Suppressor macrophage treated with lipopolysaccharide for 1 hour (primary cell): ENCODE measurements at places on chromosomes 12 and 14.

GRCh38 chr14:78697341-78697740, 527.2 kb downstream of the NRXN3 start:
- DNase-seq = peak; percentile 6

- no peak for DNase-seq
Measured at GRCh38 chr12:67937822-67938221, 51.4 kb upstream of the IFNG-AS1 start.

DNA sequence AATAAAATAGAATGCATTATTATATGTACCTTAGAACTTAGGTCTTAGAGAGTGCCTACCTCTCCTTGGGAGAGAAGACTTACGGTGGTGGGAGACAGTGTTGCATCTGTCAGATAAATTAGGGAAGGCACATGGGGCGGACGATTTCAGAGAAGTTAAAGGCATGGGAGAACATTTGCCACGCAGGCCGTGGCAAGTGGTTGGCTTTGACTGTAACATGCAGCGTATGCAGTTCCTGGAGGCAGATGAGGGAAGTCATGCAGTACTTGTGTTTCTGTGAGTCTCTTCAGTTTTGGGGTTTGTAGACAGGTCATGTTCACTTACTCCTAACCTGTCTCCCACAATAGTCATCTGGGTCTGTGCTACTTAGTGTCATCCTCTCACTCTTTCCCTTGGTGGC, 43.6 kb downstream of the ETV6 start:
- DNase-seq = peak; percentile 43

- no peak for DNase-seq
Measured at GRCh38 chr12:104747955-104748354, 210.1 kb downstream of the SLC41A2 start.

DNA sequence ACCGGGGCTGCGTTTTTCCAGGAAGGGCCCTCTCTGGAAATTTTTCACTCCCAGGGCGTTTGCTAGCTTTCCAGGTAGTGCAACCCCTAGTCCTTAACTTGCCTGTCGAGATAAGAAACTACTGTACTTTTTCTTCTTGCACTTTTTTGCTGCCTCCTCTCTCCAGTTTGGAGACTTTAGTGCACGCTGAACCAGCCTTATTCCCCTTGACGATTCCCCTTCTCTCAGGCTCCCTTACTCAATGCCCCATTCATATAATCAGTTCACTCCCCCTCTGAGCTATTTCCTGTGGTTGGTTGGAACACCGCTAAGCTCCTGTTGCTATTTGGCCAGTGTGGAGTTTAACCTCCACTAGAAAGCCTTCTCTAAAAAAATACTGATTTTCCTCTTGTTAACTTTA, 682 bp downstream of the CREBL2 start:
- DNase-seq = peak; percentile 59

DNA sequence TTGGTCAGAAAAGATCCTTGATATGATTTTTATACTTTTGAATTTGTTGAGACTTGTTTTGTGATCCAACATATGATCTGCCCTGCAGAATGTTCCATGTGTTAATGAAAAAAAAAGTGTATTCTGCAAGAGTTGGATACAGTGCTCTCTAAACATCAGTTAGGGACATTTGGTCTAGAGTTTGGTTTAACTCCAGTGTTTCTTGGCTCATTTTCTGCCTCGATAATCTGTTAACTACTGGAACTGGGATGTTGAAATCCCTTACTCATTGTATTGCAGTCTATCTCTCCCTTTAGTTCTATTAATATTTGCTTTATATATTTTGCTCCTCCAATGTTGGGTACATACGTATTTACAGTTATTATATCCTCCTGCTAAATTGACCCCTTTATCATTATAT, 18.3 kb upstream of the TXNRD1 start:
- no peak for DNase-seq

DNA sequence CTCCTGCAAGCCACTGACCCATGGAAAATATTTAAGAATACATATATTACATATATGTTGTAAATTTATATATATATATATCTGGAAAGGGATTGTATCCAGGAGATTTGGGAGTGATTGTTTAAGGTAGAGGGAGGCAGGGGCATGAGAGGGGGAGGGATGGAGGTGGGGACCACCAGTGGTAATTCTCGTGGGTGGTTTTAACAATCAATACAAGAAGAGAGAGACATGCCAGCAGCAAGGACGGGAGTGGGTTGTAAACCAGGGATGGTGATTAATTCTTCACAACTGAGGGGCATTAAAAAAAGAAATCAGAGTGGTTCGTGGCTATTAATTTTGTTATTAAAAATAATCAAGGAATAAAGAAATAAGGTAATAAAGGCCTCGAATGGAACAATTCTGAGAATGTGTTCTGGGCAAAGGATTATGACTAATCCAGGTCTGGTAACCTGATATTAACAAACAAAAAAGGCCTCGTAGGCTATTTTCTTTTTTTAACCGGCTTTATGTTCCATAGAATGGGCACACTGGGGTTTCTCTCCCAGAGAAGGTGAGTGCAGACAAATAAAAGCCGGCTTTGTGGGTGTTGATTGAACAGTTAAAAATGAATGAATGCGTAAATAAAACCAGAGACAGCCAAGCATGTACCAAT, 8.3 kb upstream of the RTL1 start:
- no peak for DNase-seq

DNA sequence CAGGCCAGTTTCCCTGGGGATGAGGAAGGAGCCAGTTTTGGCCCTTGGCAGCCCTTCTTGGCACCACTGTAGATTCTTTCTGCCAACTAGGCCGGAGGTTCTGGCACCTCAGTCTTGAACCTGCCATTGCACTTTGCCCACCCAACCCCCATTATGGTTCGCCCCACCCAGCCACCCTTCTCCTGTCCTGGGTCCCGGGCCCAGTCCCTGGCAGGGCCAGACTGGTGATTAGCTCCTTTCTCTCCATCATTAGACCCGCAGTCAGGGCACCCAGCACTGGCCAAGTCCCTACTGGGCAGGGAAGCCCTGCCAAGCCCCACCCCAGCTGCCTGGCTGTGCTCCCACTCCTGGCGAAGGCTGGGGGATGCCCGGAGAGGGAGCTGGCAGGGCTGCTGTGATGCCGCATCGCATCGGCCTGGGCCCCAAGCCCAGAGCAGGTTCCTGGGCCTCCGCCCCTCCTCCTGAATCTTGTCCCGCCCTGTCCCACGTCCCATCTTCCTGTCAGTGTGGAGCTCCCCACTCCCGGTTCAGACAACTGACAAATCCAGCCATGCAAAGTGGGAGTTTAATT, 9.8 kb downstream of the FAM222A start:
- DNase-seq = no peak

- peak; percentile 35 for DNase-seq
Measured at GRCh38 chr12:50104417-50105366, 884 bp downstream of the GPD1 start.

GRCh38 chr12:90954921-90955320, at the start of gene CCER1:
TSS of gene CCER1 (minus strand) at chr12:90955176. CDS start at chr12:90954742, 434 bp downstream.
- DNase-seq = no peak

GRCh38 chr12:106845902-106846301, 71.4 kb downstream of the RIC8B start:
- no peak for DNase-seq

DNA sequence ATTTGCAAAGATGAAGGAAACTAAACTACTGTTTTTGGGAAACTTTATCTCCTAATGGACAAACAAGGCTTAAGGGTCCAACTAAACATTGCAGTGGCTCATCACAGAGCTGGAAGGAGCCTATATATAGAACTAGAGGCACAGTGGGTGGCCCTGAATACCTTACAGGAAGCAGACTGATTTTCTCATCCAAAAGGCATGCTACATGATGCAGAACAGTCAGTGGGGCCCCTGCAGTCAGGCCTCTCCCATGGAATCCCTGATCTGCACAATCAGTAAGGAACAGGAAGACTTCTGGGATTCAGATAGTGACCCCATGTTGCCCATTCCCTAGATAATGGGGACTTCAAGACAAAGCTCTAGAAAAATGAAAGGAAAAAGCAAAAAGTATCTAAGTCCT, 1.9 kb upstream of the LLPH start:
- DNase-seq = no peak

GRCh38 chr14:88324930-88325329, 1.9 kb upstream of the KCNK10 start:
- no peak for DNase-seq

DNA sequence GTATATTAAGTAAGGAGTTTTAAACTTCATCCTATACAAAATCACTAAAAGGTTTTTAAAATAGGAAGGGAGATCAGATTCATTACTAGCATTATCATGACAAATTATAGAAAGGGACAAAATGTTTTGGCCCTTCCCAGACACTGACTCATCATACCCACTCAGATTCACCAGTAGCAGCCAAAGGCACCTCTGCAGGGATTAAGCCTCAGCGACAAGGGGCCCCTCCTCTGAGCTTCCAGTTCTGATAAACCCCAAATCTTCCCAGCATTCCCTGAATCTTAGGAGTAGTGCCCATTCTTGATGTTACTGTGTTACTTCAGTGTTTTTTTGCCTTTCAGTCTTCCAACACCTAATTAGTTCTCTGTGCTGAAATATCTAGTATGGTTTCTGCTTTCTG, 14.5 kb downstream of the KRAS start:
- DNase-seq = peak; percentile 26

DNA sequence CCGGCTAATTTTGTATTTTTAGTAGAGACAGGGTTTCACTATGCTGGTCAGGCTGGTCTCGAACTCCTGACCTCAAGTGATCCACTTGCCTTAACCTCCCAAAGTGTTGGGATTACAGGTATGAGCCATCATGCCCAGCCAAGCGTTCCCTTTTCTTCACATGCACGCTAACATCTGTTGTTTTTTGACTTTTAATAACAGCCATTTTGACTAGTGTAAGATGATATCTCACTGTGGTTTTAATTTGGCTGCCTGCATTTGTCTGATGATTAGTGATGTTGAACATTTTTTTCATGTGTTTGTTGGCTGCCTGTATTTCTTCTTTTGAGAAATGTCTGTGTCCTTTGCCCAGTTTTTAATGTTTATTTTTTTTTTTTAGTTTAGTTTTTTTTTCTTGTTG, 10.2 kb upstream of the YARS2 start:
- no peak for DNase-seq
